ENCODE measurements at places on chromosomes 5 and 9. TPM values are rescaled to one million over a fixed set of nuclear protein-coding genes. Genes with fewer than 3 reads are reported as not detected.

Gene PCDHB4
- total RNA-seq = 0.17 TPM

Gene NR2F1-AS1
- 31.4 TPM for total RNA-seq

Gene PLPP7
- 9.3 TPM for total RNA-seq

Gene SLC46A2
- not detected for total RNA-seq

Gene SLC22A4
- total RNA-seq = 3.0 TPM

Gene PPP2R2B
- 0.17 TPM for total RNA-seq

Gene FNIP1
- 88.3 TPM for total RNA-seq

Gene IFT74
- total RNA-seq = 19.5 TPM

Gene JAKMIP2
- 0.50 TPM for total RNA-seq

Gene SHISAL2B
- not detected for total RNA-seq

Gene NUTM2G
- not detected for total RNA-seq

Gene CD180
- total RNA-seq = under 0.01 TPM

Gene PCDHGA3
- total RNA-seq = 2.6 TPM

Gene EGFLAM
- 3.0 TPM for total RNA-seq

Gene PCDHB2
- total RNA-seq = 0.58 TPM

Gene PCDHGA11
- total RNA-seq = 23.0 TPM

Gene SH2D3C
- total RNA-seq = not detected

Gene DND1
- total RNA-seq = 0.17 TPM

Gene SERINC5
- 14.1 TPM for total RNA-seq

Gene FST
- 73.6 TPM for total RNA-seq

Gene BTNL3
- total RNA-seq = not detected

Gene NPM1
- total RNA-seq = 1,888 TPM

Gene RASEF
- total RNA-seq = 0.44 TPM

Gene FSTL4
- total RNA-seq = 0.17 TPM

Gene RGMB
- total RNA-seq = 63.0 TPM

Gene PCDHGA5
- 2.8 TPM for total RNA-seq

Gene ARID3C
- total RNA-seq = not detected

Gene OSMR
- total RNA-seq = 73.0 TPM

Gene PCDHGB5
- 40.4 TPM for total RNA-seq

Gene FAT2
- total RNA-seq = 0.58 TPM

Gene PLAC8L1
- not detected for total RNA-seq

Gene ESM1
- total RNA-seq = 3.3 TPM

Gene FAM219A
- 8.6 TPM for total RNA-seq

Gene IRX1
- total RNA-seq = not detected

Gene IRX2
- total RNA-seq = 2.0 TPM

Gene IL33
- 44.5 TPM for total RNA-seq

Gene ADGRD2
- not detected for total RNA-seq

Gene SLC36A3
- not detected for total RNA-seq

Gene MAST4
- 10.8 TPM for total RNA-seq

Gene SLC36A1
- total RNA-seq = 8.4 TPM

Gene RAB3C
- total RNA-seq = not detected

Gene PCDHGA1
- 2.3 TPM for total RNA-seq

Gene ASS1
- total RNA-seq = 225 TPM

Gene TNFSF8
- total RNA-seq = not detected

Gene SLC6A3
- under 0.01 TPM for total RNA-seq

Gene TAF11L2
- not detected for total RNA-seq

Gene ABL1
- total RNA-seq = 107 TPM

Gene FBXW5
- 239 TPM for total RNA-seq

Gene TRIM36
- total RNA-seq = 0.29 TPM

Gene PCDHA1
- total RNA-seq = not detected

Gene ANKRD20A1
- total RNA-seq = 0.73 TPM

Gene SPTLC1
- 147 TPM for total RNA-seq

Gene ZNF883
- 7.9 TPM for total RNA-seq

Gene ANKRD31
- under 0.01 TPM for total RNA-seq

Gene NEUROG1
- not detected for total RNA-seq

Gene SPINK5
- total RNA-seq = not detected

Gene REEP2
- 8.4 TPM for total RNA-seq

Gene SV2C
- not detected for total RNA-seq
